COR-L47 (cell line): ENCODE measurements at places on chromosomes 4 and X.

GRCh38 chrX:18353931-18354368, 538 bp downstream of the SCML2 start:
- no peak for DNase-seq

DNA sequence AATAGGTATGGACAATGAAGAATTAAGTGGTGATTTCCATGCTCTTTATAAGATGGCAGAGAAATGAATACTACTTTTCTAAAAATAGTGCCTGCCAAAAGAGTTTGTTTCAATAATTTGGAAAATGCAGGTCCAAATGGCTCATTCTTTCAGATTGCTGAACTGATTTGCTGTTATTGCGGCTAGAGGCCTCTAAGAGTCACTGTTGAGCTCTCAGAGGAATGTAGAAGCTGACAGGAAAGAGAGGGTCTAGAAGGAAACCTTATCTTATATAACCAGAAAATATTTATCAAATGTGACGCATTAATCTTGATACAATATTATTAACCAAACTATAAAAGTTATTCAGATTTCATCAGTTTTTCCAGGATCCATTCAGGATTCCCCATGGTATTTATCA, 65.7 kb upstream of the PAGE1 start:
- DNase-seq = no peak

- DNase-seq = no peak
Observed at GRCh38 chr4:146053891-146054290, 115.3 kb upstream of the ZNF827 start.

- DNase-seq = no peak
Observed at GRCh38 chrX:114717921-114718320, 134.0 kb downstream of the HTR2C start.

DNA sequence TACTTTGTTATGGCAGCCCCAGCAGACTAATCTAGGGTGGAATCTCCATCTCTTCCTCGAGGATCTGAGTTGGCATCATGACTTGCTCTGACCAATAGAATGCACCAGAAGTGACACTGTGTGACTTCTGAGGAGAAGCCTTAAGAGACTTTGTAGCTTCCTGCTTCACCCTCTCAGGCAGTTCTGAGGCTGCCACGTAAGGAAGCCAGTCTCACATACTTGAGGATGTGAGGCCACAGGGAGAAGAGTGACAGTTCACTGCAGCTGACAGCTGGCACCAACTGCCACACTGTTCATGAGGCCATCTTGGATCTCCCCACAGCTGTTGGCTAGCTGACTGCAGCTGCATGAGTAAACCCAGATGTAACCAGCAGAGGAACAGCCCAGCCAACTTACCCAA, 29.3 kb upstream of the BCOR start:
- DNase-seq = no peak

DNA sequence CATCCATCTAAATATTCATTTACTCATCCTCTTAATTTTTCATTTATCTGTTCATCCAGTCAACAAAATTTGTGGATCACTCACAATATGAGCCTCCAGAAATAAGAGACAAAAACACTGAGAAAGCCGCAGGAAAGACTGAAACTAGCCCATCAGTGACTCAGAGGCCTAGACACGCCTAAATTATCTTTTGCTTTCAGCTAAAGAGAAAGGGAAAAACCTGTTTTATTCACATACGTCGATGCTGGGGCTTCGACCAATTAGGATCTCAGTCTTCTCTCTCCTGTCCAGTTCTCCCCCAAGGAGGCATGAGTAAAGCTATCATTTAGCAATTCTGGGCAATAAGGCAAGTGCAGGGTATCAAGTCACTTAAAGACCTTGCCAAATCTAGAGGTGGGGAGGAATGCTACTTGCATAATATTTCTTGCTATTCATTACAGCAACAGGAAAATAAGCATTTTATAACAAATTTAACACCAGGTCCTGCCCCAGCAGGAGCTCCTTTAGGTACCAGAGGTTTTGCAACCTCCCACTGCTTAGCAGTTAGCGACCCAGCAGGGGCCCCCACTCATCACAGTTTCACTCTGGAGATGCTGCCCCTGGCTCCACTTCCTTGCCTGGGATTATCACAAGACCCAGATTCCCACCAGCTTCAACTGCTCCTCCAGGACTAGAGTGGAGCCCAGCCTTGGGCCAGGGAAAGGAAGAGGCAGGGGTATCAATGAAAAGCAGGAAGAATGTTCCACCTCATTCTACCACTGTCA, 30.1 kb upstream of the TMEM154 start:
- peak; percentile 26 for DNase-seq

DNA sequence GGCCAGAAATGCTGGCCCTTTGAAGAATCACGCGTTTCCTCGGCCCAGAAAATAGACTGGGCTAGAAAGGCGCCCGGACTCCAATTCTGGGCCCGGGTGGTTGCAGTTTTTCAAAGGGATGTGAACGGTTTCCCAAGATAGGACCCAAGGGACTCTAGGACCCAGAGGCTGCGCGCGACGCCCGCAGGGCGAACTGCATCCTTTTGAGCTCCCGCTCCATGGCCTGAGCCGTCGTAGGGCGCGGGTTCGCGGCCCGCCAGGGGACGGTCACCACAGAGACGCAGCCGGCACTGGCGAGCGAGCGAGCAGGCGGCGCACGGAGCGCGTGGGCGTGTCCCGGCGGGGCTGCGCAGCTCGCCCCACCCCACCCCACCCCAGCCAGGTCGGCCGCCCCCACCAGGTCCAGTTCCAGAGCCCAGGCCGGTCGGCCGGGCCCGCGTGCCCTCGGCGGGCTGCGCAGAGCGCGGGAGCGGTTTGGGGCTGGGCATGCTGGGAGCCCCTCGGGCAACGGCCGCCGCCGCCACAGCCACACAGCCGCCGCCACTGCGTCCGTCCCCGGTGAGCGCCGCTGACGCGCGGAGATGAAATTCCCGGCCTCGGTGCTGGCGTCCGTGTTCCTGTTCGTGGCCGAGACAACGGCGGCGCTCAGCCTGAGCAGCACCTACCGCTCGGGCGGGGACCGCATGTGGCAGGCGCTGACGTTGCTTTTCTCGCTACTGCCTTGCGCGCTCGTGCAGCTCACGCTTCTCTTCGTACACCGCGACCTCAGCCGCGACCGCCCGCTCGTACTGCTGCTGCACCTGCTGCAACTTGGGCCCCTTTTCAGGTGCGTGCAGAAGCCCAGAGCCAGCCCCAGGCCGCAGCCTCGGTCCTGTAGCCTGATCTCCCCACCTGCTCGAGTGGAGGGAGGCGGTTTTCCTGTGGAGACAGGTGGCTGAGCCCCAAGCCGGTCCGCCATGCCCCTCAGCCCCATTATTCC, at the start of gene XK:
XK (plus strand) TSS at position 411 of the 979 bp plus-strand sequence; CDS start at position 582, 171 bp downstream.
- peak; percentile 40 for DNase-seq

- no peak for DNase-seq
Observed at GRCh38 chrX:79506001-79506400, 138.9 kb upstream of the ITM2A start.

GRCh38 chrX:10395179-10395578, 225.2 kb downstream of the MID1 start:
- no peak for DNase-seq
